ENCODE measurements at places on chromosomes 1 and 21.
A peak's percentile ranks its signal among the peaks of the same experiment; 100 is the strongest.

DNA sequence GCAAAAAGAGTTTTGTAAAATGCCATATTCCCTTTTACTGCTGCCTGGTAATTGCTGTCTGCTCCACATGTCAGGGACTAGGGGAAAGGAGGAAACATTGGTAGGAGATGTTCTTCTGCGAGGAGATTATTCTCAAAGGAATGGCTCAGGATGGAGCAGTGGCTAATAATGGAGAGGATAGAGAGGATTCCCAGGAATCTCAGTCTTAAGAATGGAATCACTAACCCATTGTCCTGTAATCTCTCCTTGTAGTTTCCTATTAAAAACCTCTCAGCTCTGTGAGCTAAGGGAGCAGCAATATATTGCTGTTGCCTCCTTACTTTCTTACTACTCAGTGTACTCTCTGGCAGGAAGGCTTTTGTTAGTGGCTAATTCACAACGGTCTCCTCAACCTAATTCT is 175.4 kb downstream of the HS2ST1 start:
- DNase-seq, result no peak

- no peak for DNase-seq
These were observed 7.7 kb upstream of the PHC2 start for GRCh38 chr1:33438364-33439160.

DNA sequence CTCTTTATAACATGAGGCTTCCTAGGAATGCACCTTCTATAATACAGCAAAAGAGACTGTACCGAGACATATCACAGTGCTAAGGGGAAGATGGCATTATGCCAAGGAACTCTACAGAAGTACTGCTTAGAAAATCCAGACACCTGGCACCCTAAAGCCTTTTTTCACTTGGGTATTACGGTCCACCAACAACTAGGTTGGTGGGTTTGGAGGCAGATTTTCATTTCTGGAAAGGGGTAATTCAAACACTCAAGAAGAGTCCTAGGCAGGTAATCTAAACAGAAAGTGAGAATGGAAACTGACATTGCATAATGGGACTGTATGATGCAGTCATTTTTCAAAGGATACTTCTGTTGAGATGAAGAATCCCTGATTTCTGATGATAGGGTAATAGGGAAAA is 19.6 kb downstream of the SCMH1 start:
- DNase-seq, result no peak

GRCh38 chr1:53737648-53738204 is 1.2 kb downstream of the GLIS1 start:
- DNase-seq, result no peak

- DNase-seq, result no peak
These were observed 26.4 kb upstream of the FMO1 start for GRCh38 chr1:171221665-171222591.

DNA sequence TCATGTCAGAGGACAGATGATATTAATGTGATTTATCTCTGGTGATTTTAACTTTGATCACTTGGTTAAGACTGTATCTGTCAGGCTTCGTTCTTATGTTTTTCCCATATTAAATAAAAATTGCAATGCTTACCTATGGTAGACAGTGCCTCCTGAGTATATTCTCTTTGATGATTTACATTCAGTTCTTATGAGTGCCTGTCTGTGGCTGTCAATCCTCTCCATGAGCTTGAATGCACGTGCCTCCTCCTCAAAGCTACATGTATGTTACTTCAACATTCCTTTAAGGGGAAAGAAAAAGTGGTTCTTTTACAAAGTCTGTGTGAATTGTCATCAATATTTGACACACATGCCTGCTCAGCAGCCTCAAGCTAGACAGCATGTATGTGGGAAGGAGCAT is 44.2 kb upstream of the RGS2 start:
- DNase-seq, result no peak

DNA sequence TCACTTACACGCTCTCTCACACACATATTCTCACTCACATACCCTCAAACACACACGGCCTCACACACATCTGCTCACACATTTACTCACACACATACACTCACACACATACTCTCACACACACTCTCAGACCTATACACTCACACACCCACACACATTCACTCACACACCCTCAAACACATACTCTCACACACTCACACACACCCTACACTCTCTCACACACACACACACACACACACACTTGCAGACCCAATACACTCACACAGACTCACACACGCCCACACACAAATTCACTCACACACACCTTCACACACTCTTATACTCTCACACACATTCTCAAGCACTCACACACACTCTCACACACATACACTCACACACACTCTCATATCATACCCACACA is 155.5 kb upstream of the BACE2 start:
- no peak for DNase-seq

- DNase-seq, result no peak
These were observed 135.5 kb downstream of the SDCCAG8 start for GRCh38 chr1:243391355-243391754.

GRCh38 chr1:32250893-32251716 is at the start of gene LCK:
LCK (plus strand) TSS chr1:32251265; CDS start chr1:32274330, 23,065 bp downstream.
- DNase-seq, result peak; percentile 80

GRCh38 chr1:170590921-170591705 is 59.1 kb downstream of the GORAB start:
- DNase-seq, result no peak

GRCh38 chr1:51190961-51191360 is 45.1 kb upstream of the RNF11 start:
- no peak for DNase-seq

GRCh38 chr1:109083923-109084322 is 6.6 kb upstream of the TMEM167B start:
- no peak for DNase-seq

GRCh38 chr1:59747420-59748024 is 67.2 kb upstream of the HOOK1 start:
- no peak for DNase-seq

GRCh38 chr1:21184276-21184675 is 7.6 kb upstream of the EIF4G3 start:
- no peak for DNase-seq

DNA sequence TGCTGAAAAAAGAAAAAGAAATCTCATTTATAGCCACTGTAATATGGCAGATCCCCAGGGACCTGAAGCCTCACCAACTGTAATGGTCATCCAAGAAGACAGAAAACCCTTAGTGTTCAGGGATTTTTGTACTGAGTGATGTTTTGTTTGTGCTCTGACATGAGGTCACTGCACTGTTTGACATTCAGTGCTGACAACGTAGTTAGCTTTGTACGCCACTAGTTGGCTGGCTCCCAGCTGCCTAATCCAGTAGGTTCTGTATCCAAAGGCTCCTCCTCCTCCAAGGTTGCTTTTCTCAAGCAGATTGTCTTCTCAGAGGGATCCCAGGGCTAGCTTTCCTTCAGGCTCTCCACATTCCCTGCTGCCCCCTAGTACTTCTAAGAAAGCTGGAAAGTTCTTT is 9.5 kb upstream of the YRDC start:
- DNase-seq, result no peak

GRCh38 chr21:26849428-26850115 is 4.4 kb upstream of the ADAMTS1 start:
- no peak for DNase-seq

DNA sequence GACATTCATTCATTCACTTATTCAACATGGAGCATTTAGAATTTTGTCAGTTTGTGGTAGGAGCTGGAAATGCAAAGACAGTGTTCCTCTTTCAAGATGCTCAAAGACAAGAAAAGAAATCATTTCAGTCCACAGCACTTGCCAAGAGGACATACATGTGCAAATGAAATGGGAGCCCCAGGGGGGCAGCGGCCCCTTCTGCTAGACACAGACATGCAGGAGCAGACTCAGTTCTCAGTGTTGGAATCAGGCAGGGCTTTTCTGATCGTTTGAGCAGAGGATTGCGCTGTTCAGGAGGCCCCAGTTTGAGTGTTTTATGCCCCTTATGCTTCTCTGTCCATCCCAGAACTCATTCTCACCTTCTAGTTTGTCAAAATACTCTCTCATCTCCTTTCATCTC is 35.6 kb upstream of the VASH2 start:
- no peak for DNase-seq

DNA sequence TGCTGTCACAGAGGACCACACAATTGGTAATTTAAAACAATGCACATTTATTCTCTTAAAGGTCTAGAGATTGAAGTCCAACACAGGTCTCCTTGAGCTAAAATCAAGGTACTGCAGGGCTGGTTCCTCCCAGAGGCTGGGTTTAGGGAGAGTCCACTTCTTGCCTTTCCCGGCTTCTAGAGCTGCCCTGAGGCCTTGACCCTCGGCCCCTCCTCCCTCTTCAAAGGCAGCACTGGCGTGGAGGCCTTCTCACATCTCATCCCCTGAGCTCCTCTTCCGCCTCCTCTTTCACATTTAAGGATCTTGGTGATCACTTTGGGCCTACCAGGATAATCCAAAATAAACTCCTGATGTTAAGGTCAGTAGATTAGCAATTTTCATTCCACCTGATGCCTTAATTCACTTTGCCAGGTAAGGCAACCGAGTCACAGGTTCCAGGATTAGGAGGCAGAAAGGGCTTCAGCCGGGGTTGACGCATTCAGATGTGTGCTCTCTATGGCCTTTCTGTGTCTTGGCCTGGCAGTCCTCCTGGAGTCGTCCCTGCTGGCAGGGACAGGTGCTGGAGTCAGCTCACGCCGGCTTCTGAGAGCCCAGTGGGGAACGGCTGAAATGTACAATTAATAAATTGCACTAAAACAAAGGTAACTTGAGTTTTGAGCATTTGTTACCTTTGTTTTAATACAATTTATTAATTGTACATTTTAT is 61.2 kb upstream of the ABCG1 start:
- DNase-seq, result no peak

DNA sequence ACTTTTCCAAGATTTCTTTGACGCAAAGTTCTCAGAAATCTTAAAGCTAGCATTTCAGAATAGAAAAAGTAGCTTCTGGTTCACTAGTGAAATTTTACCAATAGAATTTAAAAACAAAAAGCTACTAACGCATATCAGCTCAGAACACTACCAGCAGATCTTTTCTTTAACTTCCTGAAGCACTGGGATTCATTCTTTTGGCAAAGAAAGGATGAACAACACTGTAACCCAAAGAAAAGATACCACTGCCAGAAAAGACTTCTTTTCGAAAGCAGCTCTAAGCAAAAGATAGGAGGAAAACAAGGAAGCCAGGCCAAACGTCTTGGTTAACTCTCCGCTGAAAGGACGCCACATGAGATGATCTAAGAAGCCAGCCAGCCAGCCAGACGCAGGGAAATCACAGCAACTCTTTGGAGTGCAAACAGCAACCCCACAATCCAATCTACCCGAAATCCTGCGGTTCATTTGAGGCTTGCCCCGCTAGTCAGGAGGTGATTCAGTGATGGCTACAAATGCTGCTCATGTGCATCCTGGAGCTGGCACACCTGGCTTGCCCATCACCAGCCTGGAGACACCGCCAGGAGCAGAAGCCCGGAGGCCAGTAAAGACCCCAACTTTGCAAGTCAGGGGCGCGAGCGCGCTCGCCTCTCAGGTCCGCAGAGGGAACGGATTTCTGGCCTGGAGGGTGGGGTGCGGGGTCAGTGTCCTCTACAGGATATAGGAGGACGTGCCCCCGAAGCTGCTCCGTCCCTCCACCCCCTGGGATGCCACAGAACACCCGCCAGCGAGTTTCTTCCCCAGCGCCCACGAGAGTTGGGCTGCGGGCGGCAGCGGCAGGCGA is 812 bp downstream of the NBPF1 start:
- DNase-seq, result peak; percentile 44

- DNase-seq, result no peak
These were observed 51.6 kb downstream of the GNG4 start for GRCh38 chr1:235597867-235598553.

GRCh38 chr1:109946511-109946910 is 35.9 kb downstream of the CSF1 start:
- no peak for DNase-seq

All from activated CD4-positive, alpha-beta T cell treated with anti-CD3 and anti-CD28 coated beads, Interleukin-2, amount 50 U/mL, for 48 hours (primary cell).